Uterus (tissue), 4 donors: ENCODE measurements at places on chromosomes 2 and 18.

DNA sequence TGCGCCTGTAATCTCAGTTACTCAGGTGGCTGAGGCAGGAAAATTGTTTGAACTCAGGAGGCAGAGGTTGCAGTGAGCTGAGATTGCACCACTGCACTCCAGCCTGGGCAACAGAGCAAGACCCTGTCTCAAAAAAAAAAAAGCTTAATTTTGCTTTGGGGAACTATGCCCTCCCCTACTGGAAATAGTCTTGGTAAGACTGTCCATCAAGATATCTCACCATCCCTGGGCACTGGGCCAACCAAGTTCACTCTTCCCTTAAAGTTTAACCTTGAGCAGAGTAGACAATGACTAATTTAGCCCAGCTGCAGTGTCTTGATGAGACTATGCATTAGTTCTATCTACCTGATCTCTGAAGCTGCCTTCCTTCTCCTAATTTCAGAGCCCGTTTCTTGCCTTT, 44.7 kb downstream of the ASXL2 start:
- no peak for DNase-seq

DNA sequence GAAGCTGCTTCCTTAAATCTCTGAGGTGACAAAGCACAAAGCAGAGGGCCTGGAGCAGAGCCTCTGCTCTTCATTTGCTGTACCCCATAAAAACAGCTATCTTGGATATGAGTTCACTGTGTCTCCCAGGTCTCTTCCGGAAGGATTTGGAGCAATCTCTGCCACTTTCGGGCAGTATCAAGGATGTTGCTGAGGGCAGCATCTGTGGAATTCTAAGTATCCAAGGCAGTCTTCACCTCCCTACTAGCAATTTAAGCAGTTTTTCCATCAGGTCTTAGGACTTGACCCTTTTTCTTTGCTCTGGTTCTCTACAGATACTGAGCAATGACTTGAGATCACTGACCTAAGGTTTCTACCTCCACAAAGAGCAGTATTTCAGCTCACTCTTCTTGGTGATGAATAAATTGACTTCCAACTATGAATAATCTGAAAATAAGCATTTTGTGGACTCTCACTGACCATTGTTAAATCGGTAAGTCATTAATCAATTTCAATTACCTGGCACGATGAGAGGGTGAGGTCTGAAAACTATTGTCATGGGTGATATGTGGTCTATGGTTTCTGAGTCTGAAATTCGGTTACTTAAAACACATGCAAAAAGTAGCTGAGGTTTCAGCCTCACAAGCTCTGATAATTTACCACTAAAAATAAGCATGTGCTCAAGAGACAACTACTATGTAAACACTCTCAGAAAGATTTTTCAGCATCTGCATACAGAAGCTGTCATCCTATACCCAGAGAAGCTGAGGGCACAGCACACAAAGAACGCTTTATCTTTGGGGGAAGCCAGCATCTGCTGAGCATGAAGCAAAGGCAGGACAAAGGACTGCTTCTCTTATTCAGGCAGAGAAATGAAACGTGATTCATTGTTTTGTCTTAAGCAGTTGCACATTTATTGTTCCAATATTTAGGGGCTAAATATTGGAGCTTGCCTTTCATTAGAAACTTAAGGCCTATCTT, 32.1 kb upstream of the SPATS2L start:
- no peak for DNase-seq

- DNase-seq, result no peak
Measured at GRCh38 chr2:171102802-171103201, 57.9 kb downstream of the TLK1 start.

DNA sequence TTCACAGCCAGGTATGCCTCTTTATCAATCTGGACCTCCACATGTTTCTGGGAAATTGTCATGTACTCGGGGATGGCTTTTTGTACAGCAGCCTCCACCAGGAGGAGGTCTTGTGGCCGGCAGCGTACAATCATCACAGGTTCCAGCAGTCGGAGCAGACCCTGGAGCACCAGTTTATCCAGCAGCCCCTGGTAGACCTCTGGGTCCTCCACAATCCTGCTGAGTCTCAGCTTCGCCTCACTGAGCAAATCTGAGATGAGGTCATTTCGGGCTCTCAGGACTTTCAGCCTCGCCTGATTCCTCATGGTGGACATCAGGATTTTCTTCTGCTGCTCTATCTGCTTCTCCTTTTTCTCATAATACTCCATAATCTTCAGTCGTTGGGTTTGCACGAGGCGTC, 32.8 kb downstream of the TMEM247 start:
- no peak for DNase-seq

DNA sequence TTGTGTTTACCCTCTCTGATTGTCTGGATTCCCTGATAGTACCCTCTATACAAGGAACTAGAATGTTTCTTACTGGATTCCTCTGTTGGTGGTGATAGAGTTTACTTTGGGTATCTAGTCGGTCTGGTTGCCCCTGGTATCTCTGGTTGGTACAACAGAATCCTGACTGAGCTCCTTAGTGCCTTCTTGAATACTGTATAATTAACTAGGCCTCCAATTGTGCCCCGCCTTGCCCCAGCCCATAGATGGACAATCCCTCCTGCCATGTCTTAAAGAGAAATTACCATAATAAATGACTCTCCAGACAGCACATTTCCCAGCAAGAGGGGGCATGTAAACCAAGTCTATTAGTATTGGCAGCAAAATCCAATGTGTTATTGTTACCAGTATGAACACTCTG, 2.3 kb downstream of the SCN1A start:
- no peak for DNase-seq

DNA sequence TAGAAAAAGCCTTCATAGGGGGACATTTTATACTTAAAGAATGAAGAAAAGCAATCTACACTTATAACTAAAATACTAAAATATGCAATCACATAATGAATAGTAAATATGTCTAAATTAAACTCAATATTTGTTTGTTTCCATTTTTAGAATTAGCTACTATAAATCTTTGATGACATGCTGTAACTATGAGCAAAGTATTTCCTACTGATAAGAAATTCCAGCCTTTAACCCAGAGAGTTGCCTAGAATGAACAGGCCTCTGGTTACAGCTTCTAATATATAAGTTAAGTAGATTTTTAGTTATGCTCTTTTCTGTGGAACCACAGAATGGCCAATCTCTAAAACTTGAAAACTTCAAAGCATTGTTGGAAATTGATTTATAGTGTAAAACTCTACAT, 1465.6 kb upstream of the ZEB2 start:
- no peak for DNase-seq

DNA sequence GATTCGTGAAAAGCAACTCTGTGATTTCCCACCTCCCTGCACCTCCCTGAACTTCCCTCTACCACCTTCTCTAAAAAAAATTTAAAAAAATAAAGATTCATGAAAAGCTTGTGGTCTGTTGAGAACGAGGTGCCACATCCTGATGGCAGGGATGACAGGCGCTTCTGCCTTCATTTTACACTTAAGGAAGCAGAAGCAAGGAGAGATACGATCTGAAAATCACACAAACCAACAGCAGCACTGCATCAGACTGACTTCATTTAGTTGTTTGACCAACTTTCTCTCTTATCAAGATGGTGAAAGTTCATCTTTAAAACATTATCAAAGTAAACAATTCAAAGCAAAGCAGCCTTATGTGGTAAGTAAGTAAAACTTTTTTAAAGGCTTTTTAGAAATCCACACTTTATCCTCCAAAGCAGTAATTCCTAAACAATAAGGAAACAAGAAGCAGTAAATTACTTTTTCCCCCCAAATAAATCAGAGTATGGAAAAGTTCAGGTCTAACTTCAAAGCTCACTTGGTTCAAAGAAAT, 15.5 kb downstream of the WDFY1 start:
- DNase-seq, result no peak

DNA sequence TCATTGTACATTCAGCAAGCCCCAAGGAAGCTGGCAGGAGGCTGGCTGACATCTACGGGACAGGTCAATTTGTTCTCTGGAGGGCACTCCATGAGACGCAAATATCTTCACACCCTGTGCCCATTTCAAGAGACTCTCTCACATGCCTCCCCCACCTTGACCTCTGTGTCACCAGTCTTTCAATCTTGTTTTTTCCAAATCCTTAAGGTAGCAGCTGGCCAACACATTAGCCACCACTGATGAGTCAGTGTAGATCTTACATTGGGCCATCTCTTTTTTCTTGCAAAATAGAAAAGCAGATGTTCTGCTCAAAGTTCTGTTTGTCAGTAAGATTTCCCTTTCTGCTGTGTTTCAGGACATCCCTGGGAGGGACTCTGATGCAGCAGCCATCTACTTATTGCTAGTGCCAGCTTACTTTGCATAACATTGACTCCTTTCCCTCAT, 1.7 kb upstream of the DPP4 start:
- no peak for DNase-seq

- no peak for DNase-seq
Measured at GRCh38 chr18:70256184-70256583, 32.7 kb upstream of the SOCS6 start.

DNA sequence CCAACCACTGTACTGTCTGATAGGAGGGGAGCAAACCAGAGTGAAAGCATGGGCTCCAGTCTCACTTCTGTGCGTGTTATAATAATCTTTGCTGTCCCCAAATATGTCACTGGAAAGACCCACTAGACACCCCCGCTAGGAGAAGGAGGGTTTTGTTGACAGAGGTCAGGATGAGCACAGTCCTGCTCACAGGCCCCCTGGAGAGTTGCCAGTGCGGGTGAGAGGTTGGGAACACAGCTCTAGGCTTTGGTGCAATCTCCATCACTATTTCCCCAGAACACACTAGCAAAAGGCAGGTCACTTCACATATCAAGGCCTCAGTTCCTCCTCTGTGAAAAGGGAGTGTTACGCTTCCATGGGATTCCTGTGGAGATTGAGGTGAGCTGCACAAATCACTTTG, 9.7 kb downstream of the XDH start:
- DNase-seq, result no peak

DNA sequence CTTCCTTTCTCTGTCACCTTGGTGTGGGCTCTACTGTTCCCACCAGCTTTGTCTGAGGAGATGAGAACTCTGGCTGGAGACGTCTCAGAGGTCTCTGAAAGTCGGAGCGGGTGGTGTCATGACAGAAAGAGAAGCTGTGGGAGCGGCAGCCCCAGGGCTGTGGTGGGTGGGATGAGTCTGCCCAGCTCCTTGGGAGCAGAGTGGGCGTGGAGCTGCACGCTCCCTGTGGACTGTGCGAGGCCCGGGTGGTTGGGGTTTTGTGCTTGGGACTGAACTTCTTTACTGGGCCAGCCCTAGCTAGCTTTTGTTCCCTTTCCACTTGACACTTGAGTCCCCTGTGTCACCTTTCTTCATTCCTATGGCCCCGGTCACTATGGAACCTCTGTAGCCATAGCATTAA, 10.4 kb downstream of the TOGARAM2 start:
- no peak for DNase-seq

- DNase-seq, result no peak
Measured at GRCh38 chr2:31333046-31333445, 81.5 kb downstream of the XDH start.

GRCh38 chr2:74577448-74577847, 22.9 kb downstream of the DOK1 start:
- DNase-seq, result no peak

DNA sequence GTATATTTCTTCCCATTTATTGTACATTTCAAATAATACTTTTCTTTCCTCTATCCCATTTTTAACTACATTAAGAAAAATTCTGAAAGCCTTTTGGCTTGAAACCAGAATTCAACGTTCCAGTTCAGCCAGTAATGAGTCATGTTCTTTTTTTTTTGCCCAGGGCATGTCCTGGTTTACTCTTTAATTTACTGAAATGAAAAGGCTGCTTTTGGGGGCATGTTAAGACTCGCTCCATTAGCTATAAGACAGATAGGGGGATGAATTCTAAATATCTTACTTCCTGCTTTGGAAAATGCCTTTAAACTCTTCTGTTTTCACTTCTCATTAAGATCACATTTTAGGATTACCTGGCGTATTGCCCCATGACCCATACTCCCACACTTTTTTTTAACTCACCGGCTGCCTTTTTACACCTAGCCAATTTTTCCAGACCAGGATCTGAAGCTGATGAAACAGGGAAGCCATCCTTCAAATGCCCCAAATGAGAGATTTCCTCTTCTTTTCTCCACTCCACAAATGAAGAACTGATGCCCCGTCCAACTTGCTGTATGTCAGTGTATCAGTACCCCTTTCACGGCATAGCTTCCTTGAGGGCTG, 585 bp downstream of the ABCA12 start:
- no peak for DNase-seq

DNA sequence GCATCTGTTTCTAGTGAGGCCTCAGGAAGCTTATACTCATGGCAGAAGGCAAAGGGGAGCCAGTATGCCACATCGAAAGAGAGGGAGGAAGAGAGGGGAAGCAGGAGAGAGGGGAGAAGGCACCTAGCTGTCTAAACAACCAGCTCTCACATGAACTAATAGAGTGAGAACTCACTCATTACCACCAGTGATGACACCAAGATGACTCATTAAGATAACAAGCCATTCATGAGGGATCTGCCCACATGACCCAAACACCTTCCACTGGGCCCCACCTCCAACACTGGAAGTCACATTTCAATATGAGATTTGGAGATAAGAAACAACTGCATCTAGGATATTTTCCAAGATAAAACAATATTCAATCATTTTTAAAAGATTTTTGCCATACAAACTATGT, 753.9 kb upstream of the ZEB2 start:
- DNase-seq, result no peak

DNA sequence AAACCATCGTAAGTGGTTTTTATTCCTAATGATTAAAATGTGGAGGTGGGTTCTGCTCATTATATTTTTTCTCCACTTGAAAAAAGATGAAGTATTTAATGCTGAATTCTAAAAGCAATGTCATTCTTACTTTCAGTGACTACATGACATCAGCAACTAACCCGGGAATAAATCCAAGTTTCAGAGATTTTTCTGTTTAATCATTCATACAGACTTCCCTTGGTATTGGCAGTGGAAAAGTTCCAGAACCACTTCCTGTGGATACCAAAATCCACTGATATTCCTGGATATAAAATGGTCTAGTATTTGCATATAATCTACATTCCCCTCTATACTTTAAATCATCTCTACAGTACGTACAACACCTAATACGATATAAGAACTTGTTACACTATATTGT, 128.6 kb downstream of the ZNF532 start:
- no peak for DNase-seq

GRCh38 chr2:25286025-25286400, 55.7 kb downstream of the DNMT3A start:
- no peak for DNase-seq

DNA sequence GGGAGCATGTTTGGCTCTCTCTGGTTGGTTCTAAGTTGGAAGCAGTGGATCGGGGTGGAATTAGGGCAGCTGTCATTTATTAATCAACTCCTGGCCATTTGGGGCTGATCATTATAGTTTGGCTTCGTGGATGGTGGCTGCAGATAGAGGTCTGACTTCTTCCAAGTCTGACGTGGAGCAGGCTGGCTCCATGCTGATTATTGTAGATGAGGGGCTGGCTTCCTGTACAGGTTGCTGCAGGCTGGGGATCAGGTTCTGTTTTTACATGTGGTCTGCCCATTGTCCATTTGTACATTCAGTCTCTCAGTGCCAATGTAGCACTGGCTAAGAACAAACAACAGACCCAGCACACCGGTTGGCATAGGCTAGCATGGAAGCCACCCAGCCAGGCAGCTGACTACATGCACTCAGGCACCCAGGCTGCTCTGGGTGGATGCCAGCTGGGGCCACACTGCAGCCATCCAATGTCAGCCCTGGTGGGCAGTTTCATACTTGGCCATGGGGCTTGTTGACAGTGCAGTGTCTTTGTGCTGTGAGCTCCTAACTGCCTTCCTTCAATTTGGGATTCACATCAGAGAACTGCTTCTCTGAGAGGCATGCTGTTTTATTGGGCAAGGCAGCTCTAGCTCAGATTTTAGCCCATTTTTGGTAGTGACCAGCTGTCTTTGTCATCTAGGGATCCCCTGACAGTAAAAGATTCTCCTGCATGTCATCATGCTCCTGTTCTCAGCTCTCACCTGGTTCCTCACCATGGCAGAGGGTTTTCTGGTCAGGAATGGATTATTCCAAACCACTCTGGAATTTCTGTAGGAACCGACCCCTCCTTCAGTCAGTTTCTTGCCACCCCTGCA, 25.4 kb downstream of the NPAS2 start:
- DNase-seq, result no peak
